ENCODE measurements at places on chromosomes 7 and 10. TPM values are rescaled to one million over a fixed set of nuclear protein-coding genes. Genes with fewer than 3 reads are reported as not detected.

Gene HUS1
- polyA plus RNA-seq = 10.0 TPM

Gene DRGX
- polyA plus RNA-seq = not detected

Gene SLK
- polyA plus RNA-seq = 19.9 TPM

Gene DOCK1
- 24.7 TPM for polyA plus RNA-seq

Gene PIK3CG
- polyA plus RNA-seq = 4.9 TPM

Gene CABCOCO1
- polyA plus RNA-seq = 0.38 TPM
